ENCODE measurements at places on chromosomes 5 and 9. TPM values are rescaled to one million over a fixed set of nuclear protein-coding genes. Genes with fewer than 3 reads are reported as not detected.

SLC6A3 gene
- not detected for total RNA-seq

IQGAP2 gene
- total RNA-seq = 1.5 TPM

MTMR12 gene
- total RNA-seq = 18.1 TPM

TMEM245 gene
- 50.4 TPM for total RNA-seq

F2R gene
- total RNA-seq = 143 TPM

CCDC187 gene
- 0.25 TPM for total RNA-seq

STXBP1 gene
- total RNA-seq = 7.7 TPM

PCDHGA12 gene
- total RNA-seq = 3.4 TPM

SPATA31D4 gene
- not detected for total RNA-seq

NRARP gene
- 0.38 TPM for total RNA-seq

TMEM215 gene
- total RNA-seq = not detected

ANKRA2 gene
- total RNA-seq = 13.8 TPM

SOX30 gene
- total RNA-seq = 0.33 TPM

DRD1 gene
- not detected for total RNA-seq
